ENCODE measurements at places on chromosomes 5 and 9. TPM values are rescaled to one million over a fixed set of nuclear protein-coding genes. Genes with fewer than 3 reads are reported as not detected.

DNA sequence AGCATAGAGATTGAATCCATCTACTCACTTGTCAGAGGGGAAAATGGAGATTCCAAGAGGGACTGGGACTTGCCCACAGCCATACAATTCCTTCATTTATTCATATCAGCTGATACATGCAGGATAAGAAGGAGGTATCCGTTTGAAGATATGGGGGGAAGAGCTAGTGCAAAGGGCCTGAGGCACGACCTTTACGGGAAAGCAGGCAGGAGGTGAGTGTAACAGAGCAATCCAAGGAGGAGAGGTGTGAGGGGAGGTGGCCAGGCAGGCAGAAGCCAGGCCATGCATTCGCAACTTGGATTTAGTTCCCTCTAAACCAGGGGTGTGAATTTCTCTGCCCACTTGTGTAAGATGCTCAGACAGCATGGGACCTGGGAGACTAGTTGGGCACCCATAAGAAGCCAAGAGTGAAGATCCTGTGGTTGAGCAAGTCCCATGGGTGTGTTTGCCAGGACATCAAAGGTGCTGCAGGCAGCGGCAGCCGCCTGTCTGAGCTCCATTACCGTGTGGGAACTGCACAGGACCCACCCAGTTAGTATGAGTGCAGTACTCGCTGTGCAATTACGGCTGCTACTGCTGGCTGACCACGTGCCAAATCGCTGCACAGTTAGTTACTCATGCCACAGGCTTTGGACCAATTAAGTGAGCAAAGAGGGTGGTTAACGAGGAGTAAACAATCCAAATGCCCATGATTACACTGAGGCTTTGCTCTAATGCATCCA is 31.4 kb upstream of the FAT2 start:
- DNase-seq = no peak

DNA sequence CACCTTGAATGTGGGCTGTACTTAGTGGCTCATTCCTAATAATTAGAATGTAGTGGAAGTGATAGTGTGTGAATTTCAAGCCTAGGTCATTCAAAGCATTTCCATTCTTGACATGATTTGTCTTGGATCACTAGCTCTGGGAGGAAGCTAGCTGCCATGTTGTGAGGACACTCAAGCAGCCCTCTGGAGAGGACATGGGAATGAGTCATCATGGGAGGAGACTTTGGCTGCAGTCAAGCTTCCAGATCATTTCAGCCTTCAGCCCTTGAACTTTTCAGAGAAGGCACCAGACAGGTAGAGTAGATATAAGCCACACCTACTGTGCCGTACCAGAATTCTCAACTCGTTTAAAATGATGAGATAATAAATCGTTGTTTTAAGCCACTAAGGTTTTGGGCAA is 506.9 kb downstream of the ZNF608 start:
- no peak for DNase-seq

DNA sequence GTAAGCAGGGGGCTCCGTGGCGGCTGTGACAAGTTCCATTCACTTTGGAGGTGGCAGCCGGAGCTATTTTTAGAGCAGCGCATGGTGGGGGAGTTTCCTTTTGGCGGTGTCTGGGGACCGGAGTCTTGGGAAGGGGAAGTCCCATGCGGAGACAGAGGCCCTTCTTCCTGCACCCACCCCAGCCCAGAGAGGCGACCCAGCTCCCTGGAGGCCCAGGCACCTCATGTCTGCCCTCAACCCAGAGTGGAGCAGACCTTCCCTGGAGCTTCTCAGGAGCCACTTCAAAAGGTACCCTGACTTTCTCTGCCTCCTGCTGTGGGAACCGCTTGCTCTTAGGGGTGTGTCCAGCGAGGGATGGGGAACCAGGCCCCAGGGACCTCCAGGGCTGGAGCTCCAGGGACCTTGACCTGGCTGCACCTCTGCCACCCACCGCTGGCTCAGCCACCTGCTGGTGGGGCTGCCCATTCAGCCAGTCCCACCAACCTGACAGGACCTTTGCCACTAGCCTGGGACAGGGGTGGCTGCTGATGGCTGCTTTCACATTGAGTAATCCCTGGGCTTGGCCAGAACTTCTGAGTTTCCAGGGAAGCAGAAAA is 34.1 kb downstream of the NEK6 start:
- DNase-seq = no peak

DNA sequence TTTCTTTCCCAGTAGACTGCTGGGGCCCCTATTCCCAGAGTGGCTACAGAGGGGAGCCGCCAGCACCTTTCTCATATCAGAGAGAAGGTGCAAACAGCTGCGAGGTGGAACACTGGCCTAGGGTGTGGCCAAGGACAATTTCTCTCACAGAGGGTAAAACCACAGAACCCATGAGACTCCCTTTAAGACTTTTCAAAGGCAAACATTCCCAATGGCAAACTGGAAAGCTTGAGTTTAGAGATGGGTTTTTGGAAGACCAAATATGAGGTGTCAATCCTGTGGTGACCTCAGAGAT is 335.1 kb upstream of the PIK3R1 start:
- DNase-seq = no peak

GRCh38 chr5:58849921-58850667 is 267.2 kb downstream of the RAB3C start:
- DNase-seq = no peak

GRCh38 chr5:179620293-179620692 is 3.2 kb downstream of the HNRNPH1 start:
- no peak for DNase-seq

- DNase-seq = no peak
These were observed 94.4 kb downstream of the PDZD2 start for GRCh38 chr5:31733371-31733770.

DNA sequence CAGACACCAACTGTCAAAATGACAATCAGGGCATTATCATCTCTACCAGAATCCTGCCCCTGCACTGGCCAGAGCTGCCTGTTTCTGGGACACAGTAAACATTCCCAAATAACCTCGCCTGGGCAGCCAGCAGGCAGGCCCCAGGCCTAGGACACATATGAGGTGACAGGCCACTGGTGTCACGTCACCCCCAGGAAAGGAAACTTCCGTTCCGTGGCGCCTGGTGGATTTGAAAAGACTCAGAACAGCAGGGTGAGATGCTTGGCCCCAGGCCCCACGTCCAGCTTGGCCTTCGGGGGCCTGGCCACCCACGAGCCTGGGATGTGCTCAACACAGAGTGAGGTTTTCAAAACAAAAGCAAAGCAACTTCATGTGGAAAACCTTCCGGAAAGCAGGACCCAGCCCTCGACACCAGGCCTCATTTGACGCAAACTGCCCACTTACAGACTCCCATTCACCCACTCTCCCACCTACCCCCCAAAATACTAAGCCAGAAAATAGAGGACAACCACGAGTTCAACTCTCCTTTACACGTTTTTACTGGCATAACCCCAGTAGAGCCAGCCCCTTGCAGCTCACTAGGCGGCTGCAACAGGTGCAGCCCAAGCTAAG is 1.2 kb downstream of the SEMA4D start:
- DNase-seq = no peak

DNA sequence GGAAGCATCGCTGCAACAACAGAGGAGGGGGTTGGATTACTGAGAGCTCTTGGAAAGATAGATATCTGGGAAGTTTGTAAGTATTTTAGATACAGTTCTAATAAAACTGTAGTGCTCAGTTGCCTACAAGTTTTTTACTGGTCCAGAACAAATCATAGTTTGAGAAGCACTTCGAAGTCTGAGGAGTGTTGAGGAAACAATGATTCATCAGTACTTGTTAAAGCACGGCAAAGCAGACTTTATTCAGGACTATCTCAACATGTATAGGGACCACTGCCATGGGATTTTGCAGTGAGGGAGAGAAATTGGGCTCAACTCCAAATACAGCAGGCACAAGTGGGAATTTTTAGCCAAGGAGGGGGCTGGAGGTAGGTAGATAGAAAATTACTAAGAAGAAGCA is 25.3 kb upstream of the RECK start:
- DNase-seq = no peak

GRCh38 chr5:2269656-2270055 is 386.9 kb upstream of the IRX4 start:
- DNase-seq = no peak

DNA sequence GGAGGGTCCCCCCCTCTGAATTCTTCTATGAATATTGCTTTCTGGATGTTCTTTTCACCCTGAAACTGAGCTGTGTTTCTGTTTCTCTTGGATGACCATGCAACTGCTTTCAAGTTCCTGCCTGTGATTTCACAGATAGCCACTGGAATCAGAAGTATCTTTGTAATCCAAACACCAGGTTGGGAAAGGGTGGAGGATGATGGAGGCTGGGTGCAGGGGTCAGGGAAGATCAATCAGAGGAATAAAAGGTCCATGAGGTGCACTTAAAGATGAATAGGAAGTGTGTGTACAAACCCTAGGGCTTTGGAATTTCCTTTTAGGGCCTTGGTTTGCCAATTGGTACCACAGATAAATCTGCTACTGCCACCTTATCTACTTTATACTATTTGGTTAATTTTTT is 68.2 kb upstream of the AGXT2 start:
- DNase-seq = no peak

Gene CAMK4
- 0.67 TPM for total RNA-seq

Gene TEX48
- not detected for total RNA-seq

Gene C5orf46
- total RNA-seq = 2.7 TPM

Gene CDC20B
- not detected for total RNA-seq

Gene ZDHHC11B
- 4.0 TPM for total RNA-seq

Gene ANKRD18A
- 2.2 TPM for total RNA-seq
